ENCODE measurements at places on chromosomes 2 and 18.
A peak's percentile ranks its signal among the peaks of the same experiment; 100 is the strongest.

- no peak for DNase-seq
Observed at GRCh38 chr2:196113061-196113974, 44.7 kb upstream of the DNAH7 start.

DNA sequence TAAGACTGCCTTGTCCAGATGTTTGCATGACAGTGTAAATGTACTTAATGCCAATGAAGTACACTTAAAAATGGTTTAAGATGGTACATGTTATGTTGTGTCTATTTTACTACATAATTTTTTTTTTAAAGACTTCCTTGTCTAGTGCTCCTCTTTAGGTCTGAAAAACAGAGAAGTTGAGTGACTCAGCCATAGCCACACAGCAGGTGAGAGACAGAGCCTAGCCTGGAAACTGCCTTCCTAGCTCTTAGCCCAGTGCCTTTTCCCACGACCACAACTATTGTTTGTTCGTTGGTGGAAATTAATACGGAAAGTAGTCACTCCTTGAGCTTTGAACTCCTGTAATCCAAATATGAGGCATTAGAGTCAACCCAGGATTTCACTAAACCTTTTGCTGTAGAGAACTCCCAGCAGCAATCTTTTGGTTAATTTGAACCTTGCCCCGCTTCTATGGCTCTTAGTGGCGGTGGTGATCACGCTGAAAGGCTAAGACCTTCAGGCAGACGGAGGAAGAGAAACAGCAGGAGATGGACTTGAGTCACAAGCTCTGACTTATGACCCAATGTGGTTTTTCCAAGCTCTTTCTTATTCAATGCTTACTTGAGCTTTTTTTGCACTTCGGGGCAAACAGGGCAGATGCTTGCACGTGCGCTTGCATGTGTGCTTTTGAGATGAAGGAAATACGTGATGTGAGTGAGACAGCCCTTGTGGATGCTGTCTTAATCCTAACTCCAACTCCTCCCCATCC lies 21.2 kb downstream of the TRIB2 start:
- DNase-seq, result no peak

GRCh38 chr2:69464575-69464974 lies 27.3 kb upstream of the NFU1 start:
- DNase-seq, result peak; percentile 28

DNA sequence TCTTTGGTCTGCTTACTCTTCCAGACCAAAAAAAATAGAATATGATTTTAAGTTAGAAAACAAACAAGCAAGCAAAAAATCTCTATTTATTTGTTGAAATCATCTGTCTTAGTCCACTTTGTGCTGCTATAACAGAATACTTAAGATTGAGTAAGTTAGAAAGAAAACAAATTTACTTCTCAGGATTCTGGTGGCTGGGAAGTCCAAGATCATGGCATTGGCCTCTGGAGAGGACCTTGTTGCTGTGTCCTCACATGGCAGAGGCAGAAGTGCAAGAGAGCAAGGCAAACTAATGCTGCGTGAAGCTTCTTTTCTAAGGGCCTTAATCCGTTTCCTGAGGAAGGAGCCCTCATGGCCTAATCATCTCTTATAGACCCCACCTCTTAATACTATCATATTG lies 156.2 kb downstream of the SPP2 start:
- no peak for DNase-seq

GRCh38 chr2:191421950-191422349 lies 176.7 kb downstream of the MYO1B start:
- DNase-seq, result no peak

DNA sequence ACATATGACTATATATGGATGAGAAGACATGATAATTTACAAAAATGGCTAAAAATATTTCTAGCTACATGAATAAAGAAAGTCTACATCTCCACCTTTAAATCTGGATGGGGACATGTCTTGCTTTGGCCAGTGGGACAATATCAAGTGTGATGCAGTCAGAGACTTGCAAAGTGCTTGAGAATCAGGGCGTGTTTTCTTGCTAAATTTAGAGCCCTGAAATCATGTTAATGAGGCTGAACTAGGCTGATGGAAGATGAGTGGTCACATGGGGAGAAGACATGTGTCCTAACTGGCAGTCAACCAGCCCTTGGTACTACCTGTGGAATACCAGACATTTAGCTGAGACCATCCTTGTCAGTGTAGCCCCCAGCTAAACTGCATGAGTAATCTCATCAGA lies 278.5 kb upstream of the RGPD4 start:
- no peak for DNase-seq

- DNase-seq, result no peak
Observed at GRCh38 chr2:183025993-183026392, 12.3 kb downstream of the NCKAP1 start.

DNA sequence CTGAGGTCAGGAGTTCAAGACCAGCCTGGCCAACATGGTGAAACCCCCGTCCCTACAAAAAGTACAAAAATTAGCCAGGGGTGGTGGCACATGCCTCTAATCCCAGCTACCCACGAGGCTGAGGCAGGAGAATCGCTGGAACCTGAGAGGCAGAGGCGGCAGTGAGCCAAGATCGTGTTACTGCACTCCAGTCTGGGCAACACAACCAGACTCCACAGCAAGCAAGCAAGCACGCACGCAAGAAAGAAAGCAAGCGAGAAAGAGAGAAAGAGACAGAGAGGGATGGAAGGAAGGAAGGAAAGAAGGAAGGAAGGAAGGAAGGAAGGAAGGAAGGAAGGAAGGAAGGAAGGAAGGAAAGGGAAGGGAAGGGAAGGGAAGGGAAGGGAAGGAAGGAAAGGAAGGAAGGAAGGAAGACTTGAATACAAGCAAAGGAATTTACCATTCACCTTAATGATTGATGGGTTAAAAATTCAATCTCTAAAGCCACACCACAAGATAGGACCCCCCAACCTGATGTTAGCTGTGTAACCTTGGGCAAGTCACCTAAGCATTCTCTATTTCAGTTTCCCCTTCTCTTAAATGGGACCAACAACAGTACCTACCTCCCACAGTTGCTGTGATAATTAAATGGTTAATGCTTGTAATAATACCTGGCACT lies 181.7 kb downstream of the ATAD2B start:
- DNase-seq, result no peak

GRCh38 chr2:9002637-9003365 lies 683 bp downstream of the MBOAT2 start:
- DNase-seq, result peak; percentile 25

DNA sequence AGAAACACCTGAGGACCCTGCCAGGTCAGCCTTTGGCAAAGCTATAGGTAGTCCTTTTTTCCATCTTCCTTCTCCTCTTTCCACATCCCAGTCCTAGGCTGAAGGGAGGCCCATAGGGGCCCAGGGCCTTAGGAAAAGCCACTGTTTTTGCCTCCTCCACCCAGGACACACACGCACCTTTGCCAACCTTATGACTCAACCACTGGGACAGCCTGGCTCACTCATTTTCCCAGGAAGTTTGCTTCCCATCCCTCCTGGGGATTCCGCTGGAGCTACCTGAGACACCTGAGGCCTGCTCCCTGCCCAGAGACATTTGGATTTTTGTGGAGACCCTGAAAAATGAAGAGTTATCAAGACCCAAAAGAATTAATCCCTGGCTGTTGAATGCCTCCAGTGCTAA lies 273.4 kb upstream of the SIX2 start:
- no peak for DNase-seq

GRCh38 chr2:240595381-240596079 lies 9.0 kb downstream of the CAPN10 start:
- peak; percentile 46 for DNase-seq

- DNase-seq, result no peak
Observed at GRCh38 chr18:4394700-4395099, 60.4 kb downstream of the DLGAP1 start.

DNA sequence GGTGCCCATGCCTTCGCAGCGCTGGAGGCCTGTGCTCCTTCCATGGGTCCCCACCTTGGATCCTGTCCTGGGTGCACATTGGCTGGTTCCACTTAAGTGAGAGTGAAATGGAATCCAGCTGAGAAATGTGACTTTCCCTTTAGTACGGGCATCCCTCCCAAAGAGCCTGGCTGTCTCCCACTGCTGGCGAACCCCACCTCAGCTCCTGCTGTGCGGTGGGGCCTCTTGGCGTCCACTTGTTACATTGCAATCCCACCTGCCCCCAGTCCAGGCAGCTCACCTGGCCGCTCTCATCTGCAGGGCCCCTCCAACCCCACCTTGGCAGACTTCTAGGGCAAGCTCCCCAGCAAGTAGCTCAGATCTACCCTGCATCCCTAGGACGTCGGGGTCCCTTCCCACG lies 35.5 kb upstream of the GNAL start:
- DNase-seq, result no peak

DNA sequence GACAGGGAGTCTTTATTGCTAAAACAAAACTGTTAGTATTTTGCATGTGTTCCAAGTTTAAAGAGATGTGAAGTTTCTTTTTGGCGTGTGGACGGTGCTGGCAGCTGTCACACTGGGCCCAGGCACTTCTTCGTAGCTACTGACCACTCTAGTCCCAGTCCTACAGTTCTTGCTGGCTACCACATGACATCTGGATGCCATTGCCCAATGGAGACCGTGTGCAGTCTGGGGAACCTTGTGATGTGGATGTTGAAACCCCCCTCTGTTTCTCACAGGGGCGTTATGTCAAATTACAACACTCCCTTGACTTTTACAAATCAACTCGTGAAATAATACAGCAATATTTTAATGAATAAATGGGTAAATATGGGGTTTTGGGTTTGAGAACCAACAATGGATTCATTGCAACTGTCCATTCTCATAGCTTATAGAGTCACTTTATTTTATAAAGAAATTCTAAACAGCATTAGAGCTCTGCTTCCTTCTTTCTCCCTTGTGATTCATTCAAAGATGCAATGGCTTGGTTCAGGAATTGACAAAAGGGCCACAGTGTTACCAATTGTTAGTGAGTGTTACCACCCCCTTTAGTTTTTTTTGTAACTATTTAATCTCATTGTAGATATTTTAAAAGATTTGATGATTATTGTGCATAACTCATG lies 1.2 kb downstream of the GPD2 start:
- no peak for DNase-seq

- no peak for DNase-seq
Observed at GRCh38 chr18:23194997-23195957, 60.0 kb downstream of the CABLES1 start.

DNA sequence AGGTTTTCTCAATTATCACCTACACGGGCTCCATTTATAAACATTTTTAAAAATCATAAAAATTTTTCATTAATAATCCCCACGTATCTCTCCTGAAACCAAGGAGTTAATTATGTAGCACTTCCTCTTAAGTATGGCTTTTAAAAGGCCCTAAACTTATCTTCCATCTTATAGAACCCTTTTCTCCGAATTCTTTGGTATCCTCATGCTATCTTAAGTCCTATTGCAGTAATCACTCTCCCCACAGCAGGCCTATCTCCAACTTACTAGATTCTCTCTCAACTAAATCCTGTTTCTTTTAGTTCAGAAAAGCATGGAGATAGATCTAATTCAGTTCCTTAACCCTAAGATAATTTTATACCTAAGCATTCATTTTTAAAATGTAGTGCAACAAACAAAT lies 26.2 kb downstream of the RPRD1A start:
- DNase-seq, result no peak

DNA sequence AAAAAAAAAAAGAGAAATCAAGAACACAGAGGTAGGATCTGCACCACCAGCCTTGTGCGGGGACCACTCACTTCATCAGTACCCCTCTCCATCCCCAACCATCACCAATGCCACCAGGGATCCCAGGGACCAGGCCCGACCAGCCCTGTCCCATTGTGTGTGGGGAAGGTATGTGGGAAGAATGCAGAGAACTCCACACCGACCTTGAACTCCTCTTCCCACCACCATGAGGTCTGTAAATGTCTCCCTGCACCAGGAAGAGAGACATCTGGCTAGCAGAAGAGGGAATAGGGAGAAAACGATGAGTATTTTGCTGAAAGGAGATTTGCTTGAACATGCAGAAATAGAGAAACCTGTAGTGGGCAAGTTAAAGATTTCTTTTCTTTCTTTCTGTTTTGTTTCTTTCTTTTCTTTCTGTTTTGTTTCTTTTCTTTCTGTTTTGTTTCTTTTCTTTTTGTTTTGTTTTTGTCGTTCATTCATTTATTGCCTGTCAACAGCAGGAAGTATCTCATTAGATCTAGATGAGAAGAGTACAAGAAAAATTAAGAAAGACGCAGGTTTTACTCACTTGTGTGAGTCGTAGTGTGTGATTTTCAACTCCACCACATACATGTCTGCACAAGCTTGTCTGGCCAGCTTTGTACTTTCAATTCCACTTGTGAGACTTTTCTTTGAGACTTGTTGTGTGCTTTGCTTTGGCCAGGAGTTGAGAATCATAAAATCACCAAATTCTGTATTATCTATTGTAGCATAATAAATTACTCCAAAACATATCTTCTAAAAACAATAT lies 179.8 kb upstream of the HAAO start:
- DNase-seq, result no peak

- no peak for DNase-seq
Observed at GRCh38 chr18:59996370-59996966, 96.7 kb downstream of the PMAIP1 start.

DNA sequence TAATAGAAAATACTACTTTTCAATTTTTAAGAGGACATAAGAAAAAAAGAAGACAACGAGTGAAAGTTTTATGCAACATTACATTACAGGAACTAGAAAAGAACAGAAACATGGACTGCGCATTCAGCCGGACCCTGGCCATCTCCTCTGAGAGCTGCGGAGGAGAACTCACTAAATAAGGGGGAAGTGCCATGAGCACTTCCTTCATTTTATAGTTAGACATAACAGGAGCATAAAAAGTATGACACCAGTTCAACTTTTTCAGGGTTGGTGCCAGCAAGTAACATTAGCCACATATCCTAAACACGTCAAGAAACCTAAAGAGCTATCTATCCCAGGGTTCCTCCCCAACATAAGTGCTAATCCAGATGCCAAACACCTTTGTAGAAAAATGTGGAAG lies 78.0 kb upstream of the SERTAD2 start:
- no peak for DNase-seq

DNA sequence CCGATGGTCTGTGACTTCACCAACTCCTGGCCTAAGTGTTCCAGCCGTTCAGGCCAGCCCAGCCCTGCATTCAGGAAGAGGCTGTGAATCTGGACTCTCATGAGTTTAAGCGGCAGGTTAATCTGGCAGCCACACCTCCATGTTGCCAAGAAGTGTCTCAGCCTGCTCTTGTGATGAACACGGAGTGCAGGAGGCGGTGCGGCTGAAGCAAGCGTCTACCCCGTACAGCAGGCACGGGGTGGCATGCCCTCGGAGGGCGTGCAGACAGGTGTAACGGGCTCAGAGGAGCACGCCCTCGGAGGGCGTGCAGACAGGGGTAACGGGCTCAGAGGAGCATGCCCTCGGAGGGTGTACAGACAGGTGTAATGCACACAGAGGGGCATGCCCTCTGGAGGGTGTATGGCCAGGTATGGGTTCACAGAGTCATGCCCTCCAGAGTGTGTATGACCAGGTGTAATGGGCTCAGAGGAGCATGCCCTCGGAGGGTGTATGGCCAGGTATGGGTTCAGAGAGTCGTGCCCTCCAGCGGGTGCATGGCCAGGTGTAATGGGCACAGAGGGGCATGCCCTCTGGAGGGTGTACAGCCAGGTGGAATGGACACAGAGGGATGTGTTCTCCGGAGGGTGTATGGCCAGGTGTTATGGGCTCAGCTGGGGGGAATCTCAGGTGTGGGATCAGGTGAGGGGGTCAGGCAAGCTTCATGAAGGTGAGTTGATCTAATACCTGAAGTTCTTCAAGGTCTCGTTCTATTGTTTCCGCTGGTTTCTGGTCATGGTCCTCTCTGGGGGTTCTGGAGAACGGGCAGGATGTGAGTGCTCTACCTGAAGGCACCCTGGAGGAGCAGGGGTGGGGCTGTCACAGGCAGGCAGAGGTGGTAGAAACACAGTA lies 22.6 kb downstream of the CROCC2 start:
- no peak for DNase-seq

- DNase-seq, result no peak
Observed at GRCh38 chr18:5997361-5997760, 102.0 kb upstream of the TMEM200C start.
